ENCODE measurements at places on chromosomes 4 and X.

- DNase-seq: no peak
Measured at GRCh38 chrX:70219938-70220764, 14.3 kb upstream of the AWAT1 start.

GRCh38 chr4:115154826-115155225, 41.4 kb upstream of the NDST4 start:
- DNase-seq: no peak

GRCh38 chr4:93791570-93792195, 36.9 kb upstream of the ATOH1 start:
- DNase-seq: no peak

GRCh38 chr4:74066232-74066631, 27.7 kb upstream of the CXCL3 start:
- DNase-seq: no peak

GRCh38 chr4:26088433-26088928, 174.5 kb downstream of the SMIM20 start:
- DNase-seq: peak; percentile 11

- DNase-seq: no peak
Measured at GRCh38 chr4:127558489-127559407, 74.0 kb upstream of the INTU start.

GRCh38 chrX:67545036-67545821, 1.4 kb downstream of the AR start:
- DNase-seq: no peak

DNA sequence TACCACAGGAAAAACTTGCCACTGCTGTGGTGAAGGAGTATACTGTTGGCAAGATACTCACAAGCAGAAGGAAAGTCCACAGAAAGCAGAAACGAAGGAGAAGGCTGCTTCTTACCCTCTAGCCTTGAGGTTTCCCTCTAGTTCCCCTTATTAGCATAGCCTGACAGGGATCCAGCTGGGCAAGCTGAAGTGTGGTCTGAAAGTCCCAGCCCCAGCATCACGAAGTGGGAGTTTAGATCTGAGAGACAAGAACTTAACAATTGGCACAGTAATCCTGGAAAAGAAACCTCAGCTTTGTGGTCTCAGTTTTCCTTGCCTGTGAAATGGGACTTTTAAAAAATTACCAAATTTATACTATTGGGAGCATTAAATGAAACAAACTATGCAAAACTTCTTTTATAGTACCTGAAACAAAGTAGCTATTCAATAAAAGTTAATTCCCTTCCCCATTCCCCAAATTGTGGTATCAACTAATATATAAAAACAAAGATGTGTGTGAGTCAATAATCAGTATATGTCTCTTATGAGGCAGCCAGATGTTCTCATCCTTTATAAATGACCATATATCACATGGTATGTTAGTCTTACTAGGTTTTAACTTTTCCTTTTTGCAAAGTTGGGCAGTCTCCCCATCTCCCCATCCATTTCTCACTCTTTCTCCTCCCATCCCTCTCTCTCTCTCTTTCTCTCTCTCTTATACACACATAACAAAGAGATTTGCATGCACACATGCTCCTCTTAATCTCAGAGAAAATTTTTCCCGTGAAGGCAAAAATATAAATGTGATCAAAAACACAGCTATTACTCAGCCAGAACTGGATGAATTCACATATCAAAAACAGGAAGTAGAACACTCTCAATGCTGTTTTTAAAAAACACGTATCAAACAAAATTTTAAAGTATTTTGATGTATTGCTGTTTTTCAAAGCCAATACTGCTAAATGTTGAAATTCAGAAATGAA, 57.8 kb downstream of the SCFD2 start:
- no peak for DNase-seq

GRCh38 chr4:106704253-106704870, 331.8 kb downstream of the DKK2 start:
- DNase-seq: no peak

DNA sequence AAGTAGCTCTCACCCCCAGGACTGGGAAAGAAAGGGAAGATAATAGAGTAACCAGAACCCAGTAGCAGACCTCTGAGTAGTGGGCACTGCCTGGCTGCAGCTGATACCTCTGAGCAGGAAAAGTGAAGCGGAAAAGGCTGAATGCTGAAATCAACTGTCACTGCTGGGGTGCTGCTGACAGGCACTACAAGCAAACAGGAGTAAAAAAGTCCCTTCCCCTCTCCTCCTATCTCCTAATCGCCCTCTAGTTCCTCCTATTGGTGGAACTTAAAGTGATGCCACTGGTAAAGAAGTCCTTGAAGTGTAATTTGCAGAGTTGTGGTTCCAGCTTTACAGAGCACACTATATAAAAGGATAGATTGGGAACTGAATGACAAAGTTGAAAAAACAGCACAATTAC, 32.8 kb upstream of the GLRB start:
- no peak for DNase-seq

GRCh38 chrX:85922821-85923220, 124.5 kb downstream of the CHM start:
- no peak for DNase-seq

- DNase-seq: no peak
Measured at GRCh38 chrX:136271300-136271699, 20.1 kb upstream of the MAP7D3 start.

- no peak for DNase-seq
Measured at GRCh38 chr4:184382189-184382846, 92.0 kb downstream of the IRF2 start.

DNA sequence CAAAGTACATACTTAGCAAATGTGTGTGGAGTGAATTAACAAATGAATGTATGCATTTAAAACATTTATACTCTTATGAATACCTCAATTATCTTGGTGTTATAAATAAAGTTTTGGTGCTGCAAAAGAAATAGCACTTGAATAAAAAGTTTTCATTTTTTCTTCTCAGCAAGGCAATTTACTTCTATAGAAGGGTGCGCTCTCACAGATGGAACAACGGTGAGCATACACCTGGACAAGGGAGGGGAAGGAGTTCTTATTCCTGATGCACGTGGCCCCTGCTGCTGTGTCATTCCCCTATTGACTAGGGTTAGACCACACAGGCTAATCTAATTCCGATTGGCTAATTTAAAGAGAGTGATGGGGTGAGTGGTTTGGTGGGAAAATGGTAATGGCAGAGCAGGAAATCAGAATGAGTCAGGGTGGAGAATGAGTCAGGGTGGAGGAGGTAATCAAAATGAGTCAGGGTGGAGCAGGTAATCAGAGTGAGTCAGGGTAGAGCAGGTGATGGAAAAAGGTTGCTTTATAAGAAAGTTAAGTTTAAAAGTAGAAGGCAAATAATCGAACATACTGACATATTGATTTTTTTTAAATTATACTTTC, 28.2 kb upstream of the PGK1 start:
- no peak for DNase-seq

DNA sequence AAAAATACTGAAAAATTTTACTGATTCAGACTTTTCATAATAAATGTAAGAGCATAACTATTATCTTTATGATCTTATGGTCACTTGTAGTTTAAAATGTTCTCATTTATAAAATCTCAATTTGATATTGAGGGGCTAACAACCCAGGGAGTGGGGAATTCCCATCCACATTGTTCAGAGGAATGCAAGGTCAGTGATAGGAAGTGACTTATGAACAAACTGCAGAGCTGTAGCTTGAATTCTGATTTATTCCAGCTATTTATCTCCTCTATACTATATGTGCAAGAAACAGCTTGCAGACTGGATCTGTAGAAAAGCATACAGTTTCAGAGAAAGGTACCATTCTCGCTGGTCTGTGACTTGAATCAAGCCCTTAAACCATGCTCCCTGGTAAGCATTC, 61.6 kb downstream of the SEC24D start:
- DNase-seq: no peak

GRCh38 chr4:112954286-112954685, 95.2 kb upstream of the ANK2 start:
- no peak for DNase-seq

- no peak for DNase-seq
Measured at GRCh38 chrX:108165383-108166111, 74.0 kb downstream of the ATG4A start.

DNA sequence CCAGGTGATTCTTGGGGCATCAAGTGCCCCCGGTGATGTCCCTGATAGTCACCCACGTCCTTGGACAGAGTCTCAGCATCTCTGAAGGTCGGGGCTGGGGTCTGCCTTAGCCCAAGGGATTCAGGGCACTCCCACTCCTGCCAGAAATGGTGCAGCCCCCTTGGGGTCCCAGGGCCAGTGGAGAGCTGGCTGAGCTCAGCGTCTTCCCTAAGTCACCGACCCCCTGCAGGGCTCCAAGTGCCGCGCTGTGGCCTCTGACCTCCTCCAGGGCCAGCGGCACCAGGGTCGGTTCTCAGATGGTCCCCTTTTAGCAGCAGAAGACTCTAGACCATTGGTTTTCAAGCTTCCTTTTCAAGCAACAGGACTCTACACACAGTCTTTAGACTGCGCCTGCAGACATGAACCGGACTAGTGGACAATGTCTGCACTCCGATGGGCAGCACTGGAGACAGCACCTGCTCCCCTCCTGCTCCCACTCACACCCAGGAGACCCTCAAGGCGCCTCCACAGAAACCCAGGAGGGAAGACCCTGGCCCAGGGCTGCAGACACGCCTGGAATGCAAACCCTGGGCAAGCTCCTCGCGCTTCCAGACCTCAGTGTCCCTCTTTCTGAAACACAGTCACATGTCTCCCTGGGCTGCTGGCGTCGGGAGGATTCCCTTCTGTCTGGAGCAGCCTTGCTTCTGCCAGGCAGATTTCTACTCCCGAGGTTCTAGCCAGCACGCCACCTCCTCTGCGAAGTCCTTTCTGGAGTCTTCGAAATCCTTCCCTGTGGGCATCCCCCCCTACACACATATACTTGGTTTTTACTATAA, 53.9 kb downstream of the ABLIM2 start:
- DNase-seq: no peak

DNA sequence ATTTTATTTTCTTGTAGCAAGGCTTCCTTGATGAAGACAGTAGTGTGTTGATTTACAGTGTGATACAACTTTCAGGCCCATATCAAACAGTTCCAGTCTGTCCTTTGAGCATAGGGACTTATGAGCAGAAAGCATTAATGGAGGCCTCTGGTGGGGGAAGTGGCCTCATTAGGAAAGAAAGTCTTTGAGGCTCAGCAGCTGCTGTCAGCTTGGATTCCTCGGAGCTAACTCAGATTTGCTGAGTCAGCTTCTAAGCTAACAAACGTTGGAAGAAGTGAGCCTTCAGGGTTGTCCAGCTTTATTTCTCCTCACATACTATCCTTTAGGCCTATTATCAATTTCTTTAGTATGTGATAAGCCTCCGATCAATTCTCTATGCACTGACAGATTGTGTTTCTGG, 15.8 kb upstream of the SFRP2 start:
- no peak for DNase-seq

DNA sequence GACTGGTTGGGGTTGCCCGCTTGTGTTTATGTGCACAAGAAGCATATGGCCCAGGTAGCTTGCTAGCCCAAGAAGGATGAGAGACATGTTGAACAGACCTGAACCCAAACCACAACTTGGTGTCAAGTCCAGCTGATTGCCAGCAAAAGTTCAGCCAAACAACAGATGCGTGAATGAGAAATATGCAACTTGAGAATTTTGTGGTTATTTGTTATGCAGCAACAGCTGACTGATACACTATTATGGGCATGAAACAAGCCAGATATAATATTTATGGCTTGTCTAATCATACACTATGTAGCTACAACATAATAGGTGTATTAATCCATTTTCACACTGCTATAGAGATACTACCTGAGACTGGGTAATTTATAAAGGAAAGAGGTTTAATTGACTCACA, 66.3 kb upstream of the FTHL17 start:
- DNase-seq: no peak

GRCh38 chrX:63930140-63930539, 145.1 kb upstream of the ARHGEF9 start:
- DNase-seq: no peak

- DNase-seq: peak; percentile 90
Measured at GRCh38 chr4:1856071-1856942, at the start of gene LETM1. Gene LETM1 (minus strand): TSS chr4:1856156. CDS start chr4:1855950, 206 bp downstream.

- DNase-seq: no peak
Measured at GRCh38 chr4:113173793-113174264, 124.4 kb downstream of the ANK2 start.

DNA sequence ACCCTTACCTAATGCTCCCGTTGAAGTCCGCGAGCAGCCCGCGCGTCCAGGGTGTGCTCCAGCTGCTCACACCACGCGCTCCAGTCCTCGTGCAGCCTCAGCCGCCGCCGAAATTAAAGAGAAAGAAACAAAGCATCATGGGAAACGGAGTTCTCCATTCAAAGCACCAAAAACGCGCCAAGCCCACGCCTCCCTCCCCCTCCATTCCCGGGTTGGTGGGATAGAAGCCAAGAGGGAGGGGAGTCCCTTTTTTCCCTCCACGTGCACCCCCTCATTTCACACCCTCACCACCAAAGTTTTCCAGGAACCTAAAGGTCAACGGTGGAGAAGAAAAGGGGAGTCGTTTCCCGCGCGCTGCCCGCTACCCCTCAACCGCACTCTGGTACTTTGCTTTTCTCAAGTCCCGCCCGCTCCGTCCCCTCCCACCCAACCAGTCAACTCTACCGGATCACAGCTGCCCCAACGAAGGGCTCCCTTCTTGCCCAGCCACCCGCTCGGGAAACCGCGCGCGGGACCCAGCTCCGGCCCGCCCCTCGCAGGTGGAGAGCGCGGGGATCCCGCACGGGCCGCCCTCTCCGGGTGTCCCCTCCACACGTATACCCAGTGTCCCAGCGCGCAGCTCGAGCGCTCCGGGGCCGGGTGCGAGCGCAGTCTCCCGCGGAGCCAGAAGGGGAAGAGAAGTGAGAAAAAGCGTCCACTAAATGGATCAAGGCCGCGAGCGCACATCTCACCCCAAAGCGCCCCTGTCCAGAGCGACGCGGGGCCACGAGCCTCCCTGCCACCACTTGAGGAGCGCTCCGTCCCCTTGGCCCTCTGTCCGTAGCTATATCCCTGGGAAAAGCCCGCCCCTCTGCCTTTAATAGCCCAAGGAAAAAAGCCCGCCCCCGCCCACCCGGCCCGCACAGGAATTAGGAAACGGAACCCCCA, 65.1 kb upstream of the CCDC160 start:
- DNase-seq: no peak

- DNase-seq: no peak
Measured at GRCh38 chr4:133147286-133147821, 1.7 kb upstream of the PCDH10 start.

- DNase-seq: peak; percentile 53
Measured at GRCh38 chr4:153466081-153466948, at the start of gene TMEM131L. Gene TMEM131L (plus strand): TSS chr4:153466360. CDS start chr4:153466398, 38 bp downstream.

DNA sequence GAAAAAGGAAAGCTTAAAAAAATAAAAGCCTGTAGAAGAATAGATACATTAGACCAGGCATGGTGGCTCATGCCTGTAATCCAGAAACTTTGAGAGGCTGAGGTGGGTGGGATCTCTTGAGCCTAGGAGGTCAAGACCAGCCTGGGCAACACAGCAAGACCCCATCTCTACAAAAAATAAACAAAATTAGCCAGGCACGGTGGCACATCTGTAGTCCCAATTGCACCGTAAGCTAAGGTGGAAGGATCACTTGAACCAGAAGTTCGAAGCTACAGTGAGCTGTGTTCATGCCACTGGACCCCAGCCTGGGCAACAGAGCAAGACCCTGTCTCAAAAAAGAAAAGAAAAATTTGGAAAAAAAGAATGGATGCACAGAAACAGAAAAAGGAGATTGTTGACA, 149.4 kb downstream of the APBB2 start:
- DNase-seq: no peak

All from activated T-helper 1 cell treated with anti-CD3 and anti-CD28 coated beads, Interleukin-2, amount 50 U/mL, for 16 hours (primary cell).